ENCODE measurements at places on chromosomes 5 and 9. TPM values are rescaled to one million over a fixed set of nuclear protein-coding genes. Genes with fewer than 3 reads are reported as not detected.

GLRA1 gene
- polyA plus RNA-seq, result not detected

LCP2 gene
- 276 TPM for polyA plus RNA-seq

OMD gene
- polyA plus RNA-seq, result 0.09 TPM

PAPPA gene
- polyA plus RNA-seq, result not detected

PCDHGA10 gene
- polyA plus RNA-seq, result 0.43 TPM

IFNA13 gene
- not detected for polyA plus RNA-seq

NR4A3 gene
- polyA plus RNA-seq, result 0.88 TPM

C9orf152 gene
- not detected for polyA plus RNA-seq

CDKN2A gene
- 2.3 TPM for polyA plus RNA-seq

CDX1 gene
- not detected for polyA plus RNA-seq

ZBTB26 gene
- polyA plus RNA-seq, result 1.4 TPM

TTLL11 gene
- 8.3 TPM for polyA plus RNA-seq

SEMA5A gene
- not detected for polyA plus RNA-seq

ECPAS gene
- polyA plus RNA-seq, result 10.4 TPM

C5orf52 gene
- polyA plus RNA-seq, result not detected

KLHL3 gene
- not detected for polyA plus RNA-seq
